ENCODE measurements at places on chromosomes 5 and 9.
A peak's percentile ranks its signal among the peaks of the same experiment; 100 is the strongest.

- DNase-seq, result no peak
These were observed 88.0 kb downstream of the ARL15 start for GRCh38 chr5:54222336-54222735.

DNA sequence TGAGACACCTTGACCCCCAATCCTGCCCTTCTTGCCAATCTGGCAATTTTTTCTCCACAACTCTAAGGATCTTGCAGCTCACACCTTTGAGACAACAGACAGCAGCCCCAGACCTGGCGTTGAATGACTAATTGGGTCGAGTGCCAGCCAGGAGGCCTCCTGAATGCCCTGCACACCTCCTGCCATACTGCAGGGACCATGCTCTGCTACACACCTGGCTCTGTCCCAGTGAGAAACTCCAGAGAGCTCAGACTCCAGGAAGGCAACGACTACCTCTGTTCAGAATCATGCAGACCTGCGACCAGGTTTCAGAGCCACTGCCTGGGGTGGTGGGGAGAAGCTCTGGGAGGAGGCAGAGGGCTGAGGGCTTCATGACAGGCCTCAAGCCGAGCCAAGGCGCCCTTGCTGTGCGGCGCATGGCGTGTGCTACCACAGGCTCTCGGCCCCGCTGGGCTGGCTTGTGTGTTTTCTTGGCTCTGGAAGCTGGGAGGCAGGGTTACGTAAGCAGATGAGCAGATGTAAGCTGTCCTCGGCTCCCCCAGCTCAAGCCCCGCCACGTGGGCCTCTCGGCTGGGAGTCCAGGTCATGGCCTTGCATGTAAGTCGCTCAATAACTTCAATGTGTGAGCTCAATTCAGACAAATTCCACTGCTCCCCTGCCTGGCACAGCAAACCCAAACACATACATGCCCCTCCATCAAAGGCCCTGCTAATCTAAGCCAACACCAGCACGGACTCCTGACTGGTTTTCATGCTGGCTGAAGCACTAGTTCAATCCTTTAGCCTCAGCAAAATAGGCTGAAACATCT lies 27.5 kb downstream of the B4GALT1 start:
- peak; percentile 35 for DNase-seq

- no peak for DNase-seq
These were observed 14.6 kb downstream of the ZBTB43 start for GRCh38 chr9:126819482-126819881.

- no peak for DNase-seq
These were observed 336.4 kb downstream of the ARL15 start for GRCh38 chr5:53974021-53974420.

DNA sequence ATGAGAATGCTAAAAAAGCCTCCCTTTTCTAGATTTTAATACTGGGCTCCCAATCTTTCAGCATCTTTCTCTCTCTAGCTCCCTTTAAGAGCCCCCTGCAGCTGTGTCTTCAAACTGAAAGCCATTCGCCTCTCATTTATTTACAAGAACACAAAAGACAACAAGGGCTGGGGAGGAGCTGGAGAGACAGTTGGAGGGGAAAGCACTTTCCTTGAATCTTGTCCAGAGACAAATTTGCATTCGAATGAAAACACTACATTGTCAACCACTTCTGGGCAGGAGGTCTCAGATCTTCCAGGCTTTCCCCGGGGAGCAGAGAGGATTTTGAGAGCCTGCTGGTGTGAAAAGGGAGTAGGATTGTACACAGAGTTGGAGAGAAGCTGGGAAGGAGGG lies 518.3 kb downstream of the CTNND2 start:
- DNase-seq, result peak; percentile 90

DNA sequence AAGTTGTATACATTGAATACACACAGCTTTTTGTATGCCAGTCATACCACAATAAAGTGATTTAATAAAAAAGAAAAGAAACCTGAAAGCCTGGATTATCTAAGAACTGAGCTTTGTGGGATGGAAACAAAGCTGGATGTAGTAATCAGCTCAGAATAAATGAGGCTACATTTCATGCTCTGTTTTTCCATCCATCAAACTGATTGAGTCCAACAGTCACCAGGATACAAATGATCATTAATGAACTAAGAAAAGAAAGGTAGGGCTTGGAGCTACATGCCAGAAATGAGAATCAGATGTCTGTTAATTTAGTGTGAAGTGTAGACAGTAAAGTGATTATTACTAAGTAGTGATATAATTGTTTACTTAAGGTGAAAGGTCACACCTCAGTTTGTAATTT lies 109.8 kb upstream of the TARS1 start:
- no peak for DNase-seq

GRCh38 chr9:38332625-38333024 lies 59.9 kb upstream of the ALDH1B1 start:
- DNase-seq, result no peak

DNA sequence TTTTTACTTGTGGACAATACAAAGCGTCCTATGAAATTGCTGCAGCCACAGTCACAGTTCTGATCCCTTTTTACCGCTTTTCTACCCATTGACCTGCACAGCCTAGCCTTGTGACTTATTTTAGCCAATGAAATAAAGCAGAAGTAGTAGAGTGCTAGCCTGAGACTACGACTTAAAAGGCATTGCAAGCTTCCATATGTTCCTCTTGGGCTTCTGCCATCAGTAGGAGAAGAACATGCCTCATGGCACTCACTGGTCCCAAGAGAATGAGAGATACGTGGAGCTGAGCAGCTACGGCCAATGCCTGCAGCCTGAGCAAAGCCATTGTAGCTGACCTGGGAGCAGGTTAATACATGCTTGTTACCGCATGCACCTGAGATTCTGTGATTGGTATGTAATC lies 416.6 kb upstream of the CLINT1 start:
- no peak for DNase-seq

- DNase-seq, result no peak
These were observed 180.5 kb upstream of the RIOK2 start for GRCh38 chr5:97363577-97363976.

DNA sequence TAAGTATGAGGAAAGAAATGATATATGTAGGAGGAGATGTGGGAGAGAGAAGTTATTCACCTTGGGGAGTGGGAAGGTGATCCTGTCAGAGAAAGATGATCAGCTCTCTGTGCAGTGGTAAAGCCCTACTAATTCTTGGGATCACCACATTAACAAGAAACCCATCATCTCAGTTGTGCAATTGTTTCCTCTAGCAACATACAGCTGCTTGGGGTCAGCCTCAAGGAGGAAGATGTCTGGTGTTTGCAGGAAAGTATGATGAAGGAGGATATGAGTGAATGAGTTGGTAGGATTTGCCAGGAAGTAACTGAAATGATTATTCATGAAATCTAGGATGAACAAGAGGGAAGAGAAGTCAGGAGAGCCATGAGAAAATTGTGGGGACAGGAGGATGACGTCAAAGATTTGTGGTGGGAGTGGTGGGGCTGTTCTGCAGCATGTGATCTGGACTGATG lies 50.1 kb downstream of the TNFSF8 start:
- DNase-seq, result no peak

GRCh38 chr5:159630545-159630944 lies 285.7 kb upstream of the ADRA1B start:
- no peak for DNase-seq

- no peak for DNase-seq
These were observed 395.7 kb downstream of the TLE1 start for GRCh38 chr9:81293651-81294050.

GRCh38 chr9:28718226-28718625 lies 1144.9 kb upstream of the C9orf72 start:
- DNase-seq, result no peak

DNA sequence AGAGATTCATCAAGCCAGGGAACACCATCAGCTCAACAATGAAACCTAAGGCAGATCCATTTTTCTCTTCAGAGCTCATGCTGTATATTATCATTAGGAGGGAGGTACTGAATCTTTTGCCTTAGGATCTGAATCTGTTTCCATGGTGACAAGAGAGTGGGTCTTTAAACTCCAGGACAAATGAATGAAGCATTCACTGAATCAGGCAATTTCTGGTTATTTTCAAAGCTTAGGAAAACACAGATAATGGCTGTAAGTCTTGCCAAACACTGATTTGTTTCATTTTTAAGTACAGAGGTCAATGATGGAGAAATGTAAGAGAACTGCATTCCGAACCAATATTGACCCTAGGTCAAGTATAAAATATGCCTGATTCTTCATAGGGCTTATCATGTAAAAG lies 84.9 kb downstream of the GNA14 start:
- DNase-seq, result no peak
